Hematopoietic multipotent progenitor cell treated with erythropoietin and hydrocortisone succinate and interleukin-3 and kit ligand, for 15 days (in vitro differentiated cells): ENCODE measurements at places on chromosomes 11 and 22.

- DNase-seq = no peak
These were observed 527.7 kb downstream of the MN1 start for GRCh38 chr22:27273853-27274252.

DNA sequence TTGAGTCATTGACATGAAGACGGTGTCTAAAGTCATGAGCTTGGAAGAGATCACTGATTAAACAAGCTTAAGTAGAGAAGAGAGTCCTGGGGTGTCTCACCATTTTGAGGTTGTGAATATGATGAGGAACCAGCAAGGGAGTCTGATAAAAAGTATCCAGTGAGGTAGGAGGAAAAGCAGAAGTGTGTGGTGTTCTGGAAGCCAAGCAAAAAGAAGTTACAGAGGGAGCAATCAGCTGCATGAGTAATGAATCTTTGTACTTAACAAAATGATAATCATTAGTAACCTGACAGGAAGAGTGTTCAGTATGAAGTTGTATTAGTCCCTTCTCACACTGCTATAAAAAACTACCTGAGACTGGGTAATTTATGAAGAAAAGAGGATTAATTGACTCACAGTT lies 131.3 kb downstream of the C11orf87 start:
- no peak for DNase-seq

DNA sequence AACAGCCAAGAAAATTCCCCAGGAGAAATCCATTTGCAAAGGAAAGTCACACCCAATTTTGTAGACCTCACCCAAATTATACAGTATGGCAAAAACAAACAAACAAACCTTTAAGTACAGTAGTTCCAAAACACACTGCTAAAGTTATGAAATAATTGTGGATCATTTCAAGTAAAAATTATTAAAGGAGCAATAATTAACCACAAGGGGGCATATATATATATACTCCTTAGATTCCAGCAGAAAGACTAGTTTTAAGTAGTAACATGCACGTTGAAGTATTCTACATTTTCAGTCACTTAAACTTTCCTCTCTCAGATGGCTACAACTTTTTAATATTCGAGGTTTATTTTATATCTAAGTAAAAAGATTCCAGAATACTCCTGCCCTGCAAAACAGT lies 26.8 kb downstream of the RNF141 start:
- DNase-seq = peak; percentile 58

GRCh38 chr22:22452211-22452610 lies 56.3 kb downstream of the ZNF280B start:
- no peak for DNase-seq

DNA sequence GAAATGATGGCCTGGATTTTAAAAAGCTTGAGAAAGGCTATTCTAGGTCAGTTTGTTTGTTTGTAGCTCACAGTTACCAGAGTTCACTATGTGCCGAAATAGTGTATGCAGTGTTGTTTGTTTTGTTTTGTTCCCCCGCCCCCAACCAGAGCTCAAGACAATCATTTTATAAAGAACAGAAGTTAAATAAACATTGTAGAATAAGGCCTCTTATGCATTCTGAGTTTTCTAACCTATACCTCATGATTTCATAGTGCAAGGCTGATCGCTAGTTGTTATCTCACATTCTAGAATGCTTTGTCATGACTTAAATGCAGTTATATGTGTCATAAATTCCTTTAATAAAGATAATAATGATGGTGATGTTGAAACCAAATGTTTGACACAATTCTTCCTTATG lies 7.8 kb downstream of the KCNA4 start:
- no peak for DNase-seq

GRCh38 chr22:23520863-23521440 lies 59.1 kb downstream of the IGLL1 start:
- no peak for DNase-seq

- no peak for DNase-seq
These were observed 29.4 kb downstream of the MPPED1 start for GRCh38 chr22:43441216-43441615.

DNA sequence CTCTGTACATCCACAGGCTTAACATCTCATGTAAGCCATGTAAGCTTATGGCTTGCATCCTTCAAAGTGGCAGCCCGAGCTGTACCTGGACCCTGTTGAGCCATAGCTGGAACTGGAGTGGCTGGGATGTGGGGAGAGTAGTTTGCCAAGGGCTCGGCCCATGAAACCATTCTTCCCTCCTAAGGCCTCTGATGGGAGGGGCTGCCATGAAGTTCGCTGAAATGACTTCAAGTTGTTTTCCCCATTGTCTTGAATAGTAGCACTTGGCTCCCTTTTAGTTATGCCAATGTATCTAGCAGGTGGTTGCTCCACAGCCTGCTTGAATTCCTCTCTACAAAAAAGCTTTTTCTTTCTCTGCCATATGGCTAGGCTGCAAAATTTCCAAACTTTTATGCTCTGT lies 5.2 kb upstream of the CHORDC1 start:
- no peak for DNase-seq

DNA sequence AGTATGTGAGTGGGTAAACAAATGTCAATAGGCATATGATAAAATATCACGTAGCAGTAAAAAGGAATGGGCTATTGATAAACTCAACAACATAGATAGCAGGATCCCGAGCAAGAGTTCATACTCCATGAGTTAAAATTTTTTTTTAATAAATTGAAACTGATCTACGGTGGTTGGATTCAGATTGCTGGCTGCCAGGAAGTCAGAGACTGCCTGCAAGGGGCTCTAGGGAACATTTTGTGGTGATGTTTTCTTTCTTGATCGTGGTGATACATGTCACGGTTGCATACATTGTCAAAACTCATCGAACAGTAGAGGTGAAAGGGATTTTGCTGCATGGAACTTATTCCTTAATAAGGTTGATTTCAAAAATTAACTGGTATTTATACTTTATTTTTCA lies 62.6 kb upstream of the WNT7B start:
- DNase-seq = no peak

DNA sequence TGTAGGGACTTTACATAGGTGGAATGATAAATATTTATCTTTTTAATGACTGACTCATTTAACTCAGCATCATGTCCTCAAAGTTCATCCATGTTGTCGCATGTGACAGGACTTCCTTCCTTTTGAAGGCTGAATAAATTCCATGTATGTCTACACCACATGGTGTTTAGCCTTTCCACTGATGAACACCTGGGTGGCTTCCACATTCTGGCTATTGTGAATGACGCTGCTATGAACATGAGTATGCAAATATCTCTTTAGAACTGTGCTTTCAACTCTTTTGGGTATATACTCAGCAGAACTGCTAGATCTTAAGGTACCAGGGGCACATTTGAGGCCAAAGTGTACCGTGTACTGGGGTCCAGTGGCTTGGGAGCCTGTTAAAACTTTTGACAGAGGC lies 24.1 kb downstream of the LARGE1 start:
- DNase-seq = no peak

GRCh38 chr11:70383664-70384565 lies 14.4 kb upstream of the CTTN start:
- no peak for DNase-seq

GRCh38 chr11:47274495-47275235 lies 4.7 kb downstream of the MADD start:
- DNase-seq = no peak

DNA sequence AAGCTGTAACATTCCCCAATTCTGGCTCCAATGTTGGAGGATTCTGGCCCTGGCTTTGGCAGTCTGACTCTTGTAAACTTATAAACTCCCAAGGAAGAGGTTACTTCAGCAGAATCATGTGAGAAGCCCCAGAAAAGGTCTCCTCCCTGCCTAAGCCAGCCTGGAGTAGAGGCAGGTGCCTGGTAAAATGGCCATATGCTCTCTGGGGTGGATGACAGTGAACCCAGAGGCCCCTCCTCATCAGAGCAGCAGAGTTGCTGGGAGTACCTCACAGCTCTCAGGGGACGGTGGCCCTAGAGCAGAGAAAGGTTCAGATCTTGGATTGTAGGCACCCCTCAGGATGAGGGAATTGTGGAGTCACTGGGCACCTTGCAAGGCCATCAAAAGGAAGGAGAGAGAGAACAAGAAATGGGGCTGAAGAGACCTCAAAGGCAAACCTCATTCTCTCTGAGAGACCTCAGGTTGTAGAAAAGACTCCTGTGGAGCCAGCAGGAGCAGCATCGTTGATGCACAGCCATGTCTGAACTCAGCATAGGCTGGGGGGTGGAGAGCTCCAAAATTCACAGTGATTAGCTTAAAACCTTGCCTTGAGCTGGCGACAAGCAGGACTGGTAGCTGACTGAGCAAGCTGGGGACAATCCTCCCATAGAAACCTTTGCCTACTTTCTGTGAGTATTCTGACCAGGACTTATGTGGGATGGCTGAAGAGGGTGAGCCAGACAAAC lies 4.9 kb upstream of the P2RY6 start:
- DNase-seq = no peak

DNA sequence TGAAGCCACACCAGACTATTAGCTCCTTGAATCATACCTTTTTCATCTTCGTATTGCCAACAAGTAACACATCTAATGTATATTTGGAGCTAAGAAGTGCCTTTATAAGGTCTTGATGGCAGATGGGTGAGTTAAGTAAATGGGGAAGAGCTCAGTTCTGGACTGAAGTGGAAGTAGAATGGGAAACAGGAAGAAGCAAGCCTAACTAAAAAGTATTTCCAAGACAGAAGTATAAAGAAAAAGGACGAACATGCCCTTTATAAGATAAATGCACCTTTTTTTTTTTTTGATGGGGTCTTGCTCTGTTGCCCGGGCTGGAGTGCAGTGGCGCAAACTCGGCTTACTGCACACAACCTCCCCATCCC lies 14.5 kb downstream of the CRTAM start:
- no peak for DNase-seq

DNA sequence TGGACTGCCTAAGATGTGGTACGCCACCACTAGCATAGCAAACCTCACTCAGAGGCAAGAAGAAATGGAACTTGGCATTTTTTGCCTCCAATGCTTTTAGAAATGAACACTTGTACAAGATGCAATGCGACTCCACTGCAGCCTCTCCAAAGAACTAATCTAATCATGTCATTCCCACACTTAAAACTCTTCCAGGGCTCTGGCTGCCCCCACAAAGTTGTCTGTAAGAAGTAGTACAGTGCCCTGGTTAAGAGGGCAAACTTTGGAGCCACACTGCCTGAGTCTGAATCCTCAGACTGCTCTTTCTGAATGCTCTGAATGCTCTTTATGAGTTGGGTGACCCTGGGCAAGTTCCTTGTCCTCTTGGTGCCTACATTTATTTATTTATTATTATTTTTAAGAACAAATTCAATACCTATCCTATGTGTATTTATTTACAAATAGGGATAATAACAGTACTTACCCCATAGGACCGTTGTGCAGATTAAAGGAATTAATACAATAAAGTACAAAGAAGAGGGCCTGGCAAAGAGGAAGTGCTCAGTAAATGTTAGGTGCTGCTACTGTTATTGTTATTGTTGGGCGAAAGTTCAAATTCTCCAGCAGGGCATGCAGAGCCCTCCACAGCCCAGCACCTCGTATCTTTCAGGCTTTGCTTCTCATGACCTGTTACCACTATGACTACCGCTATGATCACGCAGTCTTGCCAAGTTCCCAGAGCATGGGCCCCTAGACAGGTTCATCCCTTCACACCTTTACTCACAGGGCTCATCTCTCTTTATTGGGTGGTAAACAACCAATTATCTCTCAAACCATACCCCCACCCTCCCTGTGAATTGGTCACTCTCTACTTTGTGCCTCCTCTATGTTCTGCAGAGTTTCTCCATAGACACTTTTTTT lies 59.3 kb downstream of the RAB30 start:
- DNase-seq = no peak

DNA sequence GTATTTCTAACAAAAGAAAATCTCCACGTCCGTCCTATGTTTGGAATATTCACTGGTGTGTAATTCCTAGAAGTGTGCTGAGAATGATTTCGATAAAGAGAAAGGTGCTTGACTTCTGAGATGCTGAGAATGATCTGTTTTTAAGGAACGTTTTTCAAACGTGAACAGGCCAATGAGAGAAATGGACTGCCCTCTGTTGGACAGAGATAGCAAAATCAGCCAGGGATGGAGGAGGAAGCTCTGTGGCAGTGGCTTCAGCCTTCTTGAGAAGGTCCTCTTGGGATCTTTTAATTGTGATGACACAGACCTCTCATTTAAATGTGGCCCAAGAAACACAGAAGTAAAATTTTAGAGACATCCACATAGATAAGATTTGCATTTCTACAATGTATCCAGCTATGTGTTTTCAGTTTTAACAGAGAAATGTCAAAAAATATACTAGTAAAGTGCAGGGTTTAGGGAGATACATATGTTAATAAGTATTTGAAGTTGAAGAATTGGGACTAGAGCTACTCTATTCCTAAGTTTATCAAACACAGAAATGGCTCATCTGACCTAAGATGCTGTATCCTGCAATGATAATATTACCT lies 84.0 kb upstream of the RCN1 start:
- DNase-seq = no peak

- peak; percentile 61 for DNase-seq
These were observed 1.8 kb upstream of the RAB3IL1 start for GRCh38 chr11:61918938-61919704.

- DNase-seq = peak; percentile 20
These were observed 119.9 kb upstream of the TMEM45B start for GRCh38 chr11:129695571-129696308.

DNA sequence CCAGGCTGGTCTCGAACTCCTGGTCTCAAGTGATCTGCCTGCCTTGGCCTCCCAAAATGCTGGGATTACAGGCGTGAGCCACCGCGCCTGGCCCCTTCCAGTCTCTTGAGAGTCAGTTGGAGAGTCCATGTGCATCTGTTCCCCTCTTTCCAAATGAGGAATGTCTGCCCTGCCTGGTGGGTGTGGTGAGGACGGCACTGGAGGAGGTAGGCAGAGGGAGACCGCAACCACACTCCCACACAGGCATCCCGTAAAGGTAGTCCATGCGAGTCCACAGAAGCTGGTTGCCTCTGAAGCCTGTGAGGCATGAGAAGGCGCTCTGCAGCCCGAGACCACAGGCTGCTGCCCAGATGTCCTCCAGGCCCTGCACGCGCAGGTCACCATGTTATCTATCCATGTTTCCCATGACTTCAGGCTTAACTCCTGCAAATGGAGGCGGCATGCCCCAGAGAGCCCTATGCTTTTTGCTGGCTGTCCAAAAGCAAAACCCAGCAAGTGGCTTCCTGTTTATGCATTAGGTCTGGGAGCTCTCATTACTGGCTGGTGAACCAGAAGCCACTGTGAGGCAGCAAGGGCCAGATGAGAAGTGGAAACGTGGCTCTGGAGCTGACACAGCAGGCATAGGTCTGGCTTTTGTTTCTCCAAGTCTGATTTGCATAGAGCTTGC lies 43.4 kb downstream of the GRIK4 start:
- DNase-seq = no peak

- no peak for DNase-seq
These were observed 5.9 kb upstream of the HEPACAM start for GRCh38 chr11:124941703-124942102.

DNA sequence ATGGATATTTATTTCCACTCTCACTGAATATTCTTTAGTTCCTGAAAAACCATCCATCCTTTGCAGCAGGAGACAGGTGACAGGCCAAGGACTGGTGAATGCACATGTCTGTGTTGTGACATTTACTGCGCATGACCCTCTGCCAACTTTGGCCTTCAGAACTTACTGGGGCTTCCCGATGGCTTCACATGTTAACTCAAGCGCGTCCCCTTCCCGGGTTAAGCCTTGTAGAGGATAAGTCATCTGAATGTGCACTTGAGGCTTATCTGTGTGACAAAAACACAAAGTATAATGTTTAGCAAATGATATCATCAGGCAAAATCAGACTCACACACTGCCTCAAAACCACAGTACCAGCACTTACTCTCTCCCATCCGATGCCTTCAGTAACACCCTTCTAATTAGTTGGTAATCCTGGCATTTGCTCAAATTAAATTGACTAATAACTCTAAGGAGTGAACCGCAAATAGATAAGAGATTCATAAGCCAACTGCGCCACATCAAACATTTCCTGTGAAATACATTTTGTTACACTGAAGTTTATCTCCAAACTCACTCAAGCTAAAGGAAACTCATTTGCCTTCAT lies 286.4 kb downstream of the CADM1 start:
- DNase-seq = no peak
